Left ventricle myocardium inferior (tissue), 1 donor: ENCODE measurements at places on chromosomes 16 and 17. TPM values are rescaled to one million over a fixed set of nuclear protein-coding genes. Genes with fewer than 3 reads are reported as not detected.

Gene SLC52A1
- total RNA-seq: not detected

Gene PLA2G10
- total RNA-seq: not detected

Gene CDH1
- total RNA-seq: 0.11 TPM

Gene SREBF1
- total RNA-seq: 10.2 TPM

Gene KRT31
- total RNA-seq: not detected

GRCh38 chr16:813204-813915, 12.8 kb upstream of the GNG13 start:
- H3K36me3 ChIP-seq: no peaks in the 10 kb centered on the region
- peaks cover 70% of the 10 kb centered on the region for H3K27me3 ChIP-seq
- peak; percentile 46 for DNase-seq
- peak overlapping the region; percentile 55 for H3K4me3 ChIP-seq
- H3K27ac ChIP-seq: no peak overlapping the region

DNA sequence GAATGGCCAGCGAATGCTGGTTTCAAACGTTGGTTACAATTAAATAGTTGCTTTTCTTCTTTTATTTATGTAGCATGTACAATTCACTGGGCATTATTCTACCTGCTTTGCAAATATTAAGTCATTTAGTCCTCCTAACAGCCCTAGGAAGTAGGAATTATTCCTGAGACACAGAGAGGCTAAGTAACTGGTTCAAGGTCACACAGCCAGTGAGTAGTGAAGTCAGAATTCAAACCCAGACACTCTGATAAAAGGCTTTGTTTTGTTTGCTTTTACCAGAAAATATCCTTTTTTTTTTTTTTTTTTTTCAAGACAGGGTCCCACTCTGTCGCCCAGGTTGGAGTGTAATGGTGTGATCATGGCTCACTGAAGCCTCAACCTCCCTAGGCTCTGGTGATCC, 2.2 kb downstream of the CRHR1 start:
- no peaks in the 10 kb centered on the region for H3K36me3 ChIP-seq
- DNase-seq: no peak
- no peak overlapping the region for H3K27ac ChIP-seq
- peaks cover 25% of the 10 kb centered on the region for H3K4me1 ChIP-seq
- peaks cover 100% of the 10 kb centered on the region for H3K27me3 ChIP-seq
- no peak overlapping the region for H3K4me3 ChIP-seq

DNA sequence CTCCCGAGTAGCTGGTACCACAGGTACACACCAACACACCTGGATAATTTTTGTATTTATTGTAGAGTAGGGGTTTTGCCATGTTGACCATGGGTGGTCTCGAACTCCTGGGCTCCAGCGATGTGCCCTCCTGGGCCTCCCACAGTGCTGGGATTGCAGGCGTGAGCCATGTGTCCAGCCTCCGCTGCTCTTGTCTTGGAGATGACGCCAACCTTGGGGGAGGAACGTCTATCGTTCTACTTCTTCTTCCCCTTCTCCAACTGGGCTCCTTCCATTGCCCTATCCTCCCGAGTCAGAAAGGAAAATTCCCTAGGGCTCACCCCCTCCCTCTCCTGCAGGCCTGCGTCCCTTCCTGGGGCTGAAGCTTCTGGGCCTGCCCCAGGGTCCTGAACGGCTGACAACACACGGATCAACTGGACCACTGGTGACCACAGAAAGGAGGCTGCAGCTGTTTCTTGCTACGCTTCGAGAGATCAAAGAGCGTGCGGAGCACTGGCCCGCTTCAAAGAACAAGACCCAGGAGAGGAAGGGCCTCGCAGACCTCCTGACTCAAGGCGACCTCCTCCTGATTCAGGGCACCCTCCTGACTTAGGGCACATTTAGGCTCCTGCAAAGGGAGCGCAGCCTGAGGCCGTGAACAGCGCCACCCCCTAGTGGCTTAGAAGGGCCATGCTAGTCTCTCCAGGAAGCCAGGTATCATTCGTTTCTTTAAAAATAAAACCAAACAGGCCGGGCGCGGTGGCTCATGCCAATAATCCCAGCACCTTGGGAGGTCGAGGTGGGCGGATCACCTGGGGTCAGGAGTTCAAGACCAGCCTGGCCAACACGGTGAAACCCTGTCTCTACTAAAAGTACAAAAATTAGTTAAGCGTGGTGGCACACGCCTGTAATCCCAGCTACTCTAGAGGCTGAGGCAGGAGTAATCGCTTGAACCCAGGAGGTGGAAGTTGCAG, 48.5 kb upstream of the HELZ start:
- peaks cover 33% of the 10 kb centered on the region for H3K4me1 ChIP-seq
- no peak overlapping the region for H3K27ac ChIP-seq
- H3K4me3 ChIP-seq: peak overlapping the region; percentile 19
- no peaks in the 10 kb centered on the region for H3K36me3 ChIP-seq
- no peaks in the 10 kb centered on the region for H3K27me3 ChIP-seq

GRCh38 chr17:40791787-40792436, 7.8 kb downstream of the KRT28 start:
- no peaks in the 10 kb centered on the region for H3K4me1 ChIP-seq
- H3K27ac ChIP-seq: peak overlapping the region; percentile 6
- no peak for DNase-seq
- no peak overlapping the region for H3K4me3 ChIP-seq
- H3K27me3 ChIP-seq: peaks cover 27% of the 10 kb centered on the region
- H3K36me3 ChIP-seq: no peaks in the 10 kb centered on the region

- no peaks in the 10 kb centered on the region for H3K27me3 ChIP-seq
- H3K27ac ChIP-seq: peak overlapping the region; percentile 97
- H3K4me1 ChIP-seq: peaks cover 71% of the 10 kb centered on the region
- DNase-seq: no peak
- peak overlapping the region; percentile 85 for H3K4me3 ChIP-seq
- peaks cover 31% of the 10 kb centered on the region for H3K36me3 ChIP-seq
Measured at GRCh38 chr17:78358538-78359320, 1.1 kb downstream of the SOCS3 start.

DNA sequence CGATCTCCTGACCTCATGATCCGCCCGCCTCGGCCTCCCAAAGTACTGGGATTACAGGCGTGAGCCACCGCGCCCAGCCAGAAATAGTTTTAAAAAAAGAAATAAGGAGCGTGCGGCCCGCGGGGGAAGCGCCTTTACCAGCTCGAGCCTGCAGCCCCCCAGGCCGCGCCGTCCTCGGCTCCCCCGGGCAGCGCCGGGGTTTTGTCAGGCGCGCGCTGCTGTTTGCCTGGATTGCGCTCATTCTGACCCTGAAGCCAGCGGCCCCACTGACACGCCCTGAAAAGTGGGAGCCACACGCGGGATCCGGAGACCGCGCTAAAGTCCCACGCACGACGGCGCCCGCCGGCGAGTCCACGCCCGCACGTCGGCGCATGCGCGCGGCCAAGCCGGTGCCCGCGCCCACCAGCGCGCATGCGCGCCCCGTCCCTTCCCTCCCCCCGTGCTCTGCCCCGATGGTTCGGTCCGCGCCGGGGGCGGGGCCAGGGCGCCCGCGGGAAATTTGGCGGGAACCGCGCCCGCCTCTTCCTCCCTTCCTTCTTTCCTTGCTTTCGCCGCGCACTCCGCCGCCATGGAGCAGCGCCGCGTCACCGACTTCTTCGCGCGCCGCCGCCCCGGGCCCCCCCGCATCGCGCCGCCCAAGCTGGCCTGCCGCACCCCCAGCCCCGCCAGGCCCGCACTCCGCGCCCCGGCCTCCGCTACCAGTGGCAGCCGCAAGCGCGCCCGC, at the start of gene CDT1:
CDT1 (plus strand) TSS at position 526 of the 724 bp plus-strand sequence; CDS start at position 569, 43 bp downstream.
- no peaks in the 10 kb centered on the region for H3K36me3 ChIP-seq
- H3K4me1 ChIP-seq: peaks cover 25% of the 10 kb centered on the region
- peak within 1 kb of the TSS; percentile 73 for H3K4me3 ChIP-seq
- peak within 1 kb of the TSS; percentile 73 for H3K27ac ChIP-seq
- DNase-seq: peak; percentile 79

- no peaks in the 10 kb centered on the region for H3K36me3 ChIP-seq
- DNase-seq: no peak
- H3K4me1 ChIP-seq: peaks cover 6% of the 10 kb centered on the region
- no peak overlapping the region for H3K27ac ChIP-seq
Measured at GRCh38 chr17:28466521-28467048, 6.9 kb upstream of the SLC13A2 start.

- no peak overlapping the region for H3K4me3 ChIP-seq
- H3K27ac ChIP-seq: no peak overlapping the region
- no peak for DNase-seq
- peaks cover 98% of the 10 kb centered on the region for H3K36me3 ChIP-seq
- no peaks in the 10 kb centered on the region for H3K27me3 ChIP-seq
Measured at GRCh38 chr17:17264430-17264829, 16.6 kb downstream of the COPS3 start.

- peak within 1 kb of the TSS; percentile 81 for H3K27ac ChIP-seq
- H3K4me1 ChIP-seq: peaks cover 53% of the 10 kb centered on the region
- H3K36me3 ChIP-seq: peaks cover 39% of the 10 kb centered on the region
Measured at GRCh38 chr17:28552176-28552999, at the start of gene UNC119. TSS of gene UNC119 (minus strand) at chr17:28552624. CDS start at chr17:28552557, 67 bp downstream.

DNA sequence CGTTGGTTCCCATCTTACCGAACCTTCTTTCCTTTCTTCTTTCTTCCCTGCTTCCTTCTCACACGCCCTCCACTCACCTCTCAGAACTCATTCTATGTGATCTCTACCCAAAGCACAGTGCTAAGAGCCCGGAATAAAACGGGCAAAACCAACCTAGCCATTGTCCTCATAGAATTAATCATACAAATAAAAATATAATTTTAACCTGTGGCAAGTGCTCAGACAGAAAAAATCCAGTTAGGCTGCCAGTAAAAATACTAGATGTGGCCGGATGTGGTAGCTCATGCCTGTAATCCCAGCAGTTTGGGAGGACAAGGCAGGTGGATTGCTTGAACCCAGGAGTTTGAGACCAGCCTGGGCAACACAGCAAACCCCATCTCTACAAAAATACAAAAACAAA, 27.0 kb downstream of the BMERB1 start:
- DNase-seq: no peak
- H3K27ac ChIP-seq: no peak overlapping the region
- no peak overlapping the region for H3K4me3 ChIP-seq
- no peaks in the 10 kb centered on the region for H3K27me3 ChIP-seq
- no peaks in the 10 kb centered on the region for H3K4me1 ChIP-seq

DNA sequence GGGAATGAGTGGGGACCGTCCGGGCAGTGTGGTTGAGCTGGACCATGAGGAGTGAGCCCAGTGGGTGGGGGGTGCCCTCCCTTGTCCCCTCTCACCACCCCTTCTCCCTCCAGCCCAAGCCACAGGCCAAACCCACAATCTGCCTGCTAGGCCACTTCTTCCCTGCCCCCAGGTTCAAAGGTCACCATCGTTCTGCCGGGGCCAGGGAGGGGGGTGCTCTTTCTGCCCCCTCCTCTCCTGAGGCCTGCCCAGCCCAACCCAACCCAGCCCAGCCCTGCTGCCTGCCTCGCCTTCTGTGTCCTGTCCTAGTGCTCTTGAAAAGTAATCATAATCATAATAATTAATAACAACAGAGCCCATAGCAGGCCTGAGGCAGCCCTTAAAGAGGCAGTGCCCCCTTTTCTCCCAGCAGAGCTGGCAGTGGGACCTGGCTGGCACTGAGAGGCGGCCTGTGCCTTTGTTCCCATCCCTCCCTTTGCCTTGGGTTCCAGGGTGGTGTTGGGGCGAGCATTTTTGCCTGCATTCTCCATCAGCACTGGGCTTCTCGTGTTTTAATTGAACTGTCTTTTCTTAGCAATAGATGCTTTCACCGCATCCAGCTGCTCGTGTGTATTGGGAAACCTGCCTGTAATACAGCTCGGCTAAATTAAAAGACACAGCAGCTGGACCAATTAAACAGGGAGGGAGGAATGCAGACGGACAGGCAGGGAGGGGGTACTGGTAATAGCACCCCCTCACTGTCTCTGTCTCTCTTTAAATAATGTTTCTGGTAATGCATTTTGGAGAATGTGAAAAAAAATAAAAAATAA, 46.8 kb downstream of the SREBF1 start:
- H3K4me3 ChIP-seq: no peak overlapping the region
- H3K4me1 ChIP-seq: peaks cover 85% of the 10 kb centered on the region
- H3K27ac ChIP-seq: peak overlapping the region; percentile 84
- peaks cover 21% of the 10 kb centered on the region for H3K36me3 ChIP-seq
- no peaks in the 10 kb centered on the region for H3K27me3 ChIP-seq
- no peak for DNase-seq

- H3K4me3 ChIP-seq: no peak overlapping the region
- H3K27ac ChIP-seq: no peak overlapping the region
- H3K27me3 ChIP-seq: peaks cover 85% of the 10 kb centered on the region
- DNase-seq: no peak
Measured at GRCh38 chr17:33266116-33266515, 27.0 kb downstream of the ASIC2 start.

DNA sequence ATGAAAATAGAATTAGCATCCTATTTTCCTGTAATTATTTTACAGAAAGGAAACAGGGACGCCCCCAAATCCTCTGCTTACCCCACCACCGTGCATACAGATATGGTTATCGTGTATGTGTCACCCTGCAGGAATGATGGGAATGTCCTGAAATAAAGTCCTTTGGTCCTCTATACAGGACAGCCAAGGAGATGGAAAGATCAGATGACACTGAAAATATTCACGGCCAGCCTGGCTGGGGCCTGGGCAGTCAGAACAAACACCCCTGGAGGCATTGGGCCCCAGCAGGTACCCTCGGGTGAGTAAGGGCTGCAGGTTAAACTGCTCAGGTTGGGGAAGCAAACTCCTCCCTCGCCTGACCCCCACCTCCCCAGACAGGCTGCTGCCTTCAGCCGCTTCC, 368.0 kb downstream of the FOXL1 start:
- H3K4me1 ChIP-seq: peaks cover 7% of the 10 kb centered on the region
- H3K27ac ChIP-seq: no peak overlapping the region
- no peak for DNase-seq
- no peak overlapping the region for H3K4me3 ChIP-seq
- no peaks in the 10 kb centered on the region for H3K36me3 ChIP-seq

DNA sequence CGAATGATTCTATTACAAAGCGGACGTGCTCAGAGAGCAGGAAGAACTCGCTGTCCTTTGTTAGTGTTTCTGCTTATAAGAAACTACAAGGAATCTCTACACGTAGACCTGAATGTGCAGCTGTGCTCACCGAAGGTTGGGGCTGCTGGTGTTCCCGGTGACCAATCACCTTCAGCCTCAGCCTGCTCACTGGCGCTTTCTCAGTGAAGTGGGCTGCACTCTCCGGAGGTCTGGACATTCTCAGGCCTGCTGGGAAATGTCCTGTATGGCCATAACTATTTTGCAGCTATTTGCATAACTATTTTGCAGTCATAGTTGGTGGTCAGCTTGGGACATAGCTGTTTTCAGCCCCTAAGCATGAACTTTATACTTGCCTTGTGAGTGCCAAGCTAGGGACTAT, 9.7 kb upstream of the CIAO3 start:
- H3K4me3 ChIP-seq: no peak overlapping the region
- no peak for DNase-seq
- no peaks in the 10 kb centered on the region for H3K4me1 ChIP-seq
- no peak overlapping the region for H3K27ac ChIP-seq
- no peaks in the 10 kb centered on the region for H3K36me3 ChIP-seq
- H3K27me3 ChIP-seq: peaks cover 38% of the 10 kb centered on the region

- H3K4me3 ChIP-seq: no peak overlapping the region
- no peaks in the 10 kb centered on the region for H3K27me3 ChIP-seq
- H3K27ac ChIP-seq: no peak overlapping the region
- peaks cover 13% of the 10 kb centered on the region for H3K4me1 ChIP-seq
- DNase-seq: no peak
- H3K36me3 ChIP-seq: peaks cover 44% of the 10 kb centered on the region
Measured at GRCh38 chr16:71479420-71479819, 9.7 kb downstream of the ZNF19 start.

- no peak overlapping the region for H3K4me3 ChIP-seq
- no peaks in the 10 kb centered on the region for H3K27me3 ChIP-seq
- H3K4me1 ChIP-seq: no peaks in the 10 kb centered on the region
Measured at GRCh38 chr17:71417142-71417541, 703.7 kb upstream of the SOX9 start.

- no peak overlapping the region for H3K27ac ChIP-seq
Measured at GRCh38 chr17:80812362-80813088, 179.1 kb upstream of the CHMP6 start.
